ENCODE measurements at places on chromosomes 1 and 21.

- DNase-seq: no peak
These were observed 19.4 kb upstream of the SLAMF9 start for GRCh38 chr1:159973350-159973940.

- DNase-seq: no peak
These were observed 158.7 kb downstream of the DSCAM start for GRCh38 chr21:40688106-40688864.

GRCh38 chr1:59752556-59753414 is 62.0 kb upstream of the HOOK1 start:
- DNase-seq: no peak

- no peak for DNase-seq
These were observed 971 bp downstream of the CAPZB start for GRCh38 chr1:19484338-19484797.

DNA sequence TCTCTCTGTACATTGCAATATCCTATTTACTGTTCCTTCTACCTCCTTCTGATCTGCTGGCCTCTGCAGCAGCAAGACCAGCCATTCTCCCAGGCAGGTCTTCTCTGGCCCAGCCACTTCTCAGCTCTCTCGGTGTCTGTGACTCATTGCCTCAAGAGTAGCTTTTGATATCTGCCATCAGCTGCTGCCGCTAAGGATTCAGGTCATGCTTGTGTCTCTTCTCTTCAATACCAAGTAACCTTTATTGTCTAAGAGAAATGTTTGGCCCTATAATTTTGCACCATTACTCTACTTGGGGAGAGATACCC is 101.8 kb downstream of the TMEM53 start:
- DNase-seq: no peak

DNA sequence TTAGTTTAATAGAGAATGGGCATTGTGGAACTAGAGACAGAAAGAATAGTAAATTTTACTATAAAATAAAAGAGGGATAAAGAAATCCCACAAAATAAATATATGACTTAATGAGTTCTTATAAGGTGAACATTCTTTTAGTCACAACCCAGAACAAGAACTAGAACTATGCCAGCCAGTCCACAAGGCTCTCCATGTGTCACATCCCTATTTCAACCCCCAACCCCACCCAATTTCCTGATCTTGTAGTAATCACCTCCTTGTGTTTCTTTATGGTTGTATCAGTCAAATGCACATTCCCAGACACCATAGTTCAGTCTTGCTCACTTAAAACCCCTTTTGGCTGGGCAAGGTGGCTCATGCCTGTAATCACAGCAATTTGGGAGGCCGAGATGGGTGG is 662.3 kb upstream of the CAMK1G start:
- DNase-seq: no peak

DNA sequence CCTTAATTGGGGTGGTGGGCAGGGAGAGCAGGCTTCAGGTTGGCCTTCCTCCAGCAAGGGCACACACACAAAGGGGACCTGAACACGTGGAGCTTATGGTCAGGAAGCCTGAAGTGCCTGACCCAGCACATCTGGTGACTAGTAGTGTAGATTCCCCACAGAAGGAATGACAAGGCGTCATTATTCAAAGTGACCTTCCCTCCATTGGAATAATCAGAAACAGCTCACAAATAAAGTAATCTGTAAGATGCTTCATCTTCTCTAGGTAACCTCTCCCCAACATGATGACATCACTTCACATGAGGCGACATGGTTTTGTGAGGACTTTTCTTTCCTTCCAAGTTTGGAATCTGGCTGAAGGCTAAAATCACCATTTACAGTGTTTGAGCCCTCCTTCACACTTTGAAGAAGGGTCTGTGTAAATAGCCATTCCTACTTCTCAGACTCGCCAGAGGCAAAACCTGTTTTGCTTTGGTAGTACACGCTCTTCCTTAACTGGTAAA is 32.8 kb upstream of the ERG start:
- no peak for DNase-seq

DNA sequence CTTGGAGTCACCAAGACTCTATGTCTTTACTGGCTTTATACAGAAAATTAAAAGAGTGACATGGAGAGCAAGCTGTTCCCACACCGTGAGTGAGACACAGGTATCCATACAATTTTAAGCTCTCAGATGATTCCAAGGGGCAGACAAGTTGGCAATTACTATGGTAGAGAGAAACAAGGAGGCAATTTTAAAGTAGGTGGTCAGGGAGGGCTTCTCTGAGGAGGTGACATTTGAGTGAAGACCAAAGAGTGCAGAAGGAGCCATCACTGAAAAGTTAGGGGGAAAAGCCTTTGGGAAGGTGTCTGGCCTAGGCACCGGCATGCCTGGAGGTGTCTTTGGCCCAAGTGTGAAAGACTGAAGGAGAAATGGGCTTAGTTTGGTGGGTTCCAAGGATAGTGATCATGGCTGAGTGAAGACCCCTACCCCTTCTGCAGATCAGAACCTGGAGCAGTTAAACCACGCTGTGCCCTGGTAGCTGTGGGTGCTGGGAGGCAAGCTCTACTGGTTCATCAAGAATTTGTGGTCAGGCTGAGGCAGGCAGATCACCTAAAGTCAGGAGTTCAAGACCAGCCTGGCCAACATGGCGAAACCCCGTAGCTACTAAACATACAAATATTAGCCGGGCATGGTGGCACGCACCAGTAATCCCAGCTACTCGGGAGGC is 10.4 kb downstream of the IFI6 start:
- DNase-seq: no peak

- no peak for DNase-seq
These were observed 10.7 kb upstream of the MMEL1 start for GRCh38 chr1:2643414-2644077.

DNA sequence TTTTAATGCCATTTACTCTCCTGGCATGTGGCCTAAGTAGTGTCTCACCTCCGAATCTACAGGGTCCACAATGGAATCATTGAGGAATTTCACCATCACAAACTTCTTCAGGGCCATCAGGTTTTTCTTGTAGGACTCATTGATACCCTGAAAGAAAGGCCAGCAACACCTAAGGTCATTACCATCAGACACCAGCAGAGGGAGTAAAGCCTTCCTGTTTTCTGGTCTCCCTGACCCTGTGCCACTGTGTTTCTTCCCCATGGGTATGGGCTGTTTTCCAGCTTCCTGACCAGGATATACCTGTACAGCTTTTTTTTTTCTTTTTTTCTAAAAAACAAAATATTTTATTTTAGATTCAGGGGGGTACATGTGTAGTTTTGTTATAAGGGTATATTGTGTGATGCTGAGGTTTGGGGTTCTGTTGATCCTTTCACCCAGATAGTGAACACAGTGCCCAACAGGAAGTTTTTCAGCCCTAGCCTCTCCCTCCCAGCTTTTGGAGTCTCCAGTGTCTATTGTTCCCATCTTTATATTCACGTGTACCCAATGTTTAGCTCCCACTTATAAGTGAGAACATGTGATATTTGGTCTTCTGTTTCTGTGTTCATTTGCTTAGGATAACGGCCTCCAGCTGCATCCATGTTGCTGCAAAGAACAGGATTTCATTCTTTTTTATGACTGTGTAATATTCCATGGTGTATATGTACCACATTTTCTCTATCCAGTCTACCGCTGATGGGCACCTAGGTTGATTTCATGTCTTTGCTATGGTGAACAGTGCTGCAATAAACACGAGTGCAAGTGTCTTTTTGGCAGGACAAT is 18.3 kb downstream of the PPT1 start:
- DNase-seq: peak; percentile 16
